ENCODE measurements at places on chromosomes 5 and 9.

- DNase-seq = no peak
These were observed 47.9 kb upstream of the ZBTB43 start for GRCh38 chr9:126756876-126757415.

GRCh38 chr5:8598996-8599395 lies 730.0 kb downstream of the MTRR start:
- no peak for DNase-seq

- no peak for DNase-seq
These were observed 42.4 kb downstream of the EXD3 start for GRCh38 chr9:137380606-137381005.

- DNase-seq = no peak
These were observed 9.2 kb upstream of the RASA1 start for GRCh38 chr5:87258507-87258906.

- no peak for DNase-seq
These were observed 10.2 kb downstream of the DOCK8 start for GRCh38 chr9:224582-225520.

DNA sequence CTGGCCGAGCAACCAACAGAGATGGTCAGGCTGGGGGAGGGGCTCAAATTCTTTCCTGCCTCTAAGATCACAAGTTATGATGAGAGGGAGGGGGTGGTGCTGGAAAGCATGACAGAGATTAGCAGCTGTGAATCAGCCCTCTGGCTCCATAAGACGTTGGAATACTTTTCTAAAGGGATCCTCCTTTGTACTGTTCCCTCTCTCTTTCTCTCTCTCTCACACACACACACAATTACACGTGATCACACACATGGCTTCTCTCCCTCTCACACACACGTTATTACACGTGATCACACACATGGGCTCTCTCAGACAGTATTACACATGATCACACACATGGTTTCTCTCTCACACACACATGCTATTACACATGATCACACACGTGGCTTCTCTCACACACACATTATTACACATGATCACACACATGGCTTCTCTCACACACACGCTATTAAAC lies at the start of gene SLC45A2:
Gene SLC45A2, minus strand, starts transcription at position 23 of the 454 bp plus-strand sequence. CDS start 110 bp downstream, outside the sequence.
- DNase-seq = no peak

- DNase-seq = no peak
These were observed 124.1 kb upstream of the OTULINL start for GRCh38 chr5:14457476-14457875.

DNA sequence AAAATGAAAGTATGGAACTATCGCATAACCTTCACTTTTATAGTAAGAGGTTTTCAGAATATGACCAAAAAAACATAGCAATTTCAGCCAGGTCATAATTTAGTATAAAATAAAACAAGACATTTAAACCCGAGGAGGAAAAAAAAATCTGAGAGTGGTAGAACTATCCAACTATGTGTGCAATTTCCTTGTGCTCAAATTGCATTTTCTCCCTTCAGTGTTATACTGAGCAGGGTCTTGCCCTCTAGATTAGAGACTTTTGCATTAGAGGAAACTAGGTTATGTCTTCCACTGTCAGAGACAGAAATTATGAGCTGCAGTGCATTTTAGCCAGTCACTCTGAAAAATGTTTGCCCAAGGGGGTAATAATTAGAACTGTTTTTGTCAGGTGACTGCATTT lies 330.6 kb downstream of the NR2F1-AS1 start:
- DNase-seq = no peak

DNA sequence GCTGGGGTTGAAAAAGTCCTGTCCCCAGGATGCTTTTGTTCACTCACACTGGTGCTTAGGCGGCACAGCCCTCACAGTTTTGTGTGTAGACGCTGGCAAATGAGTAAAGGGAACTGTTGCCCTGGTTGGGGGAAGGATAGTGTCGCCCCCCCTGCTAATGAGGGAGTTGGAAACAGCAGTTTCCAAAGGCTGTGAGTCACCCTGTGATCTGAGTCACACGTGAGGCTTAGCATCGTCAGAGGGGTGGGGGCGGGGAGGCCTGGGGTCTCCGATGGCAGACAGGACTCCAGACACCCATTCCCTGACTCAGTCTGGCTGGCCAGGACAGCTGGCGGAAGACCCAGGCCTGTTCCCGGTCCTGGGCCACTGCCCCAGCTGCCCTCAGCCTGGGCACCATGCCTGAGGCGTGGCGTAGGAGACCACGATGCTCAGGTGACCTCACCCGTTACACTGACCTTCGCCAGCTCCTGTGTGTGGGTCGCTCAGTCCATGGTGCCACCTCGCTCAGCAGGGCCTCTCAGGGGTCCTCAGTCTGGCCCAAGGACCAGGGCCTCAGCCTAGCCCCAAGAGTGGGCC lies 2.9 kb downstream of the DNAJB5 start:
- DNase-seq = peak; percentile 84

- no peak for DNase-seq
These were observed 471.9 kb upstream of the RGMB start for GRCh38 chr5:98301547-98301946.

DNA sequence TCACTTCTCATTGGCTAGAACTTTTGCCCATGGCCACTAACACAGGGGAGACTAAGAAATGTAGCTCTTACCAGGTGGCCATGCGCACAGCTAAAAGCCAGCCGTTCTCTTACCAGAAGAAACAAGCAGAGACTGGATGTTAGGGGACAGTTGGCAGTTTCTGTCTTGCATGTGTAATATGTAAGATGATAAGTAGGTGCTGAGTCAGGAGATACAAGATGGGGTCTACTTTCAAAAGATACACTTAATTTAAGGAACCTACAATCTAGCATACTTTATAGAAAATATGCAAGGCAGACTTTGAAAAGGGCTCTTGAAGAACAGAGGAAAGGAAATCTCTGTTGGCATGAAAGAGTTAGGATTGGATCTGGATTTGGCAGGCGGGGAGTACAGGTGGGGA lies 244.5 kb downstream of the ZSWIM6 start:
- DNase-seq = no peak

GRCh38 chr9:12166518-12166917 lies 526.7 kb upstream of the TYRP1 start:
- no peak for DNase-seq

DNA sequence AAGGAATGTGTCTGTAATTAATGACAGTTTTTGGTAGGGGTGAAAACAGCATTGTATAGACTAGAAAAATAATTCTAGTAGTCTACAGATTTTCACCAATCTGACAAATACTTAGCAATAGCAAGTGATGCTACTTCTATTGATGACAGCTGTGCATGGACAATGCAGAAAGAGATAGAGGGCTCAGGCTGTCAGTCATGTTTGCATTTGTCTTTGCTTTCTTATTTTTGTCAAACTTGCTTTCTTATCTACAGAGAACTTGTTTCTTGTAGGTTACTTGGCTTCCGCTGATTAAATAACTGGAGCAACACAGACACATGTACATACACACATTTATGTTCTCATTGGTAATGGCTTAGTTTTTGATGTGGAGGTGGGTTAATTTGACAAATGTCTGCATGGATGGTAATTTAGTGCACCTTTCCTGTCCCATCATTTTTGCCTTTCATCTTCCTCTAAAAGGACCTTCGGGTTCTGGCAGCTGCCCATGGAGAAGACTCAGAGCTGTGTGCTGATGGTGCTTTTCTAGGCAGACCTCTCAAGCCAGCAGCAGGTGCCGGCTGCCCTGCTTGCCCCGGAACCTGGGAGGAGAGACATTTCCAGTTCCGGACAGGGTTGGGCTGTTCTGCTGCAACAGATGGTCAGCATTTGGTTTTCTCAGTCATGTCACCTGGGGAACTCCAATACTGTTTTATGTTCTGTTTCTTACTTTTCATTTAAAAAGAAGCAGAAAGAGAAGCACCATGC lies 28.8 kb downstream of the CAMK4 start:
- DNase-seq = peak; percentile 32

- no peak for DNase-seq
These were observed 362.0 kb downstream of the PRELID2 start for GRCh38 chr5:145473042-145473642.

DNA sequence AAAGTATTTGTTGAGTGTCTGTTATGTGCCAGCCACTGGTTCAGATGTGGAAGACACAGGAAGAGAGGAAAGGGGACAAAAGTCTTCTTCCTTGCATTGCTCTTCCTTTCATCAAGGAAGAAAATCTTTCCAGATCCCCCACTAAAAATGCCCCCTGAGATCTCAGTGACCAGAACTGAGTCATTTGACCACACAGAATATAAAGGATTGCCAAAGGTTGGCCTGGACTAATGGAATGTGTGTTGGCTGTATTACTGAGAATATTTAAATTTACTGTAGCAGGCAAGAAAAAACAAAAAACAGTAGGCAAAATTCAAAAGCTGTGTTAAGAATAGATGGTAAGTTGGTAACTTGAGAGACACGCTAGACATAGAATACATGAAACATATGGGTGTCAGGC lies 10.0 kb upstream of the SEPTIN8 start:
- DNase-seq = no peak

DNA sequence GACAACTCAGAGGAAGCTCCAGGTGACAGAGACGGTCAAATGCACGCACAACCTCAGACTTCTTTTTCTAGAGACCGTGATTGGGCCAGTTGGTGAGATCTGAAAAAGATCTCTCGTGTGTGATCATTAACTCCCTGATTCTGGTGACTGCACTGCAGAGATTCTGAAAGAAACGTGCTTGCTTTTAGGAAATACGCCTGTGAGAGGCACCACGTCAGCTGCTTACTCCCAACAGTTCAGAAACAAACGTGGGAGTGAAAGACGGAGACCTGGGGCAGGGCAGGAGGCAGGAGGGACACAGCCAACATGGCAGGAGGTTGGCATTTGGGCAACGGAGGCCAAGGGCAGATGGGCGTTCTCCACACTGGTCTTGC lies 15.9 kb downstream of the SLC12A7 start:
- DNase-seq = no peak

GRCh38 chr5:132480893-132481595 lies 9.5 kb downstream of the IRF1 start:
- peak; percentile 19 for DNase-seq

GRCh38 chr5:95709967-95710650 lies 21.0 kb upstream of the RHOBTB3 start:
- DNase-seq = no peak

- DNase-seq = no peak
These were observed 41.9 kb downstream of the STK10 start for GRCh38 chr5:172145870-172146747.

DNA sequence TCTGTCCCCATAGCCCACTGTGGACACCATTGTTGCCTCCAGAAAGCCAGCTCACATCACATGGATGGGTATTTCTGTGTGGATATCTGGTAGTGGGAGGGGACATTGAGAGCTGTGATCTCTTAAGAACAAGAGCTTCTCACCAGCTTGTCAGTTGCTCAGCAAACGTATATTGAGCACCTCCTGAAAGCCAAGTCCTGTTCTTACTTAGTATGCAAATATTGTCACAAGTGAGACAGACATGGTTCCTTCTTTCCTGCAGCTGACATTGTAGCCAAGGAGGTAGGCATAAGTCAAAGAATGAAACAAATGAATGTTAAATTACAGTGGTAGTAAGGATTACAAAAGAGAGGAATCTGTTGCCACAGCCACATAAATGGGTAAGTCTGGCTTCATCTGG lies 3.8 kb downstream of the TCOF1 start:
- no peak for DNase-seq

DNA sequence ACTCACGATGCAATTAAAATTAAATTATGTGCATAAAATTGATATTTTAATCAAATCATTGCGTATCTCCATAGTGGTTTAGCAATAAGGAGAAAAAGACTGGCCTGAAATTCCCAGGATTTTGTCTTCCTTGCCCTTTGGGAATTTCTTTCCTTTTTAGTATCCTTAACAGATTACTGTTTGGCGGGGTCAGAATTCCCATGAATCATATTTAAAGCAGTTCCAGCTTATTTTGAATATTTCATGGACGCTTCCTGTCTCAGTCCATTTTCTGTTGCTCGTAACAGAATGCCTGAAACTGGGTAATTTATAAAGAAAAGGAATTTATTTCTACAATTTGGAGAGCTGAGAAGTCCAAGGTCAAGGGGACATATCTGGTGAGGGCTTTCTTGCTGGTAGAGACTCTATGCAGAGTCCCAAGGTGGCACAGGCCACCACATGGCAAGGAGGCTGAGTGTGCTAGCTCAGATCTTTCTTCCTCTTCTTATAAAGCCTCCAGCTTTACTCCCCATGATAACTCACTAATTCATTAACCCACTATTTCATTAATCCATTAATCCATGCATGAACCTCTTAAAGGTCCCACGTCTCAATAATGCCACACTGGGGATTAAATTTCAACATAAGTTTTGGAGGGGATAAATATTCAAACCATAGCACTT lies 37.8 kb downstream of the CDH6 start:
- DNase-seq = no peak

- DNase-seq = no peak
These were observed 22.0 kb downstream of the MAST4 start for GRCh38 chr5:66617991-66618768.

DNA sequence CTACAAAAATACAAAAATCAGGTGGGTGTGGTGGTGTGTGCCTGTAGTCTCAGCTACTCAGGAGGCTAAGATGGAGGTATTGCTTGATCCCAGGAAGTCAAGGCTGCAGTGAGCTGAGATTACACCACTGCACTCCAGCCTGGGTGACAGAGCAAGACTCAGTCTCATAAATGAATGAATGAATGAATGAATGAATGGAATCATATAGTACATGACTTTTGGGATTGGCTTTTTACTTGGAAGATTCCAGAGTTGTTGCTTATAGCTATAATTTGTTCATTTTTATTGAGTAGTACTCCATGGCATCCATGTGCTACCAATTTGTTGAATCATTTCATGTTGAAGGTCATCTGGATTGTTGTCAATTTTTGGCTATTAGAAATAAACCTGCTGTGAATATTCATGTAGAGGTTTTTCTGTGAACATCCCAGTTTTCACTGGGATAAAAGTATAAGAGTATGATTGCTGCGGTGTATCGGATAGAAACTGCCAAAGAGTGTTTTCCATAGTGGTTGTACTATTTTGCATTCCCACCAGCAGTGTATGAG lies 19.9 kb downstream of the ERBIN start:
- no peak for DNase-seq

GRCh38 chr9:26954050-26954508 lies 2.1 kb upstream of the IFT74 start:
- DNase-seq = no peak

GRCh38 chr5:56861893-56862485 lies 46.6 kb downstream of the MAP3K1 start:
- DNase-seq = no peak

- no peak for DNase-seq
These were observed 17.0 kb upstream of the SELENOP start for GRCh38 chr5:42828671-42829070.

GRCh38 chr5:68033029-68033428 lies 182.5 kb upstream of the PIK3R1 start:
- no peak for DNase-seq

GRCh38 chr5:144139586-144139985 lies 30.9 kb downstream of the YIPF5 start:
- DNase-seq = no peak

DNA sequence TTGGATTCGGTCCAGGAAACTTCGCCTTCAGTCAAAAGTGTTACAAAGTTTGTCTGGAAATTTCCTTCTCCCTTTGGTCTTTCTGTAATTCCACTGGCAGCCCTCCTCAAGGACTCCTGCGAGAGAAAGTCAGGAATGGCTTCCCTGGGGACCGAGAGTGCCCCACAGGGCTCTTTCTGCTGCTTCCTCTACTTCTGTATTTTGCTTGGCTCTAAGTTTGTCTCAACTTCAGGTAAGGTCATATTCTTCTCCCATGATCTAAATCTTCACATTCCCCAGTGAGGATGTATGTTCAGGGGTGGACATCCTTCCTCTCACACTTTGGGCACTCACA lies 10.3 kb upstream of the RIOK2 start:
- no peak for DNase-seq

All from activated CD4-positive, alpha-beta T cell treated with anti-CD3 and anti-CD28 coated beads for 36 hours (primary cell).